ENCODE measurements at places on chromosomes 3 and 15. TPM values are rescaled to one million over a fixed set of nuclear protein-coding genes. Genes with fewer than 3 reads are reported as not detected.
A peak's percentile ranks its signal among the peaks of the same experiment; 100 is the strongest.

- peak; percentile 20 for DNase-seq
These were observed 6.9 kb upstream of the PPP1R2 start for GRCh38 chr3:195549931-195550519.

The MINAR1 gene
- total RNA-seq = 0.32 TPM

GRCh38 chr15:100059094-100059493, 282.7 kb downstream of the ADAMTS17 start:
- DNase-seq = no peak

GRCh38 chr3:69496856-69497255, 111.0 kb upstream of the FRMD4B start:
- DNase-seq = no peak

- DNase-seq = no peak
These were observed 88.9 kb upstream of the OSBPL11 start for GRCh38 chr3:125684199-125684598.

DNA sequence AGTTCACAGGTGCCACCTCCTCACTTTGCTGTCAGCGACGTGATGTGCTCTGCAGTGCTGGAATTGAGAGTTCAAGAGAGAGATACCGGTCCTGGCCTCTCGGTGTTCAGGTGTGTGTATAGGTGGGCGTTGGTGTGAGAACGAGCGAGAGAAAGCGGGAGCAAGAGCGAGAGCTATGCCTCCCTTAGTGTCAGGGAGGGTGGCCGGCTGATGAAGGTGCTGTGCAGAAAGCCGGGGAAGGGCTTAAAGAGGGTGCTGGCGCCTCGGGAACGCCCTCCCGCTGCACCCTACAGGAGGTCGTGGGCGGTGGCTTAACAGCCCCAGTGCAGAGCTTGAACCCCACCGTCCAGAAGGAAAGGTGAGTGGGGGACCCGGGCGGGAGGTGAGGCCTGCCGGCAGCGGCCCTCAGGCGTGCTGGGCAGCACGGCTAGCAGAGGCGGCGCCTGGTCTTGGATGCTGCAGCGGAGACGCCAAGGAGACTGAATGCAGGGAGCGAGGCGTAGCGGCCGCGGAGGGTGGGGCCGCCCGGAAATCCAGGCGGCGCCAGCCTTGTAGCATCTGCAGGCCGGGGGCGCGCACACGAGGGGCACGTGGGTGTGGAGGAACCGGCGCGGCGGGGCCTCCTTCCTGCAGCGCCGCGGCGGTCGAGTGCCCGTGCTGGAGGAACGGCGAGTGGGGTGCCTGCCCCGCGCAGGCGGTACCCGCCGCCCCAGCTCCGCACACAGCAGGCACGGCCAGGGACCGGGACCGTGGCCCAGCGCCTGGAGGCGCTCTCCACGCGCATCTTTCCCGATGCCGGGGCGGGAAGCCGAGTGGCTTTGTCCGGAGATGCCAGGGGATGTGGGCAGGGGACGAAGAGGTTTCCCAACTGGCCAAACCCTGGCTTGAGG, 246.8 kb upstream of the TOPAZ1 start:
- no peak for DNase-seq

The RAB6B gene
- total RNA-seq = 8.4 TPM

DNA sequence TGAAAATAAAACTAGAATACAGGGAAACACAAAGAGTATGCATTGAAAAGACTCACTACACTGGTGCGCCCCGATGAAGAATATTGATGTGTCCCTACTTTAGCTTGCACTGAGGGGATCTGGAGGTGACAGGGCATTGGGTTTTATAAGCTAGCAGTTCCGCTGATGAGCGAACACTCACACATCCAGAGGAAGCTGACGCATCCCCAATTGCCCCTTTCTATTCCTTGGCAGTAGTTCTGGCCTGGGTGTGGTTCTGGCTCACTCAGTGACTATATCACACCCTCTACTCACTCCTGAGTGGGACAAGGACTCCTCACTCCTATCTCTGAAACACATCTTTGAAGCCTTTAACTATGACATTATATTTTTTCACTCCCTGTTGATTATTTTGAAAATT, 71.0 kb downstream of the B3GNT5 start:
- no peak for DNase-seq

- no peak for DNase-seq
These were observed 244.6 kb downstream of the STXBP5L start for GRCh38 chr3:121152573-121152972.

The GOLGA8Q gene
- 1.6 TPM for total RNA-seq
